ENCODE measurements at places on chromosomes 7 and 10. TPM values are rescaled to one million over a fixed set of nuclear protein-coding genes. Genes with fewer than 3 reads are reported as not detected.

DNA sequence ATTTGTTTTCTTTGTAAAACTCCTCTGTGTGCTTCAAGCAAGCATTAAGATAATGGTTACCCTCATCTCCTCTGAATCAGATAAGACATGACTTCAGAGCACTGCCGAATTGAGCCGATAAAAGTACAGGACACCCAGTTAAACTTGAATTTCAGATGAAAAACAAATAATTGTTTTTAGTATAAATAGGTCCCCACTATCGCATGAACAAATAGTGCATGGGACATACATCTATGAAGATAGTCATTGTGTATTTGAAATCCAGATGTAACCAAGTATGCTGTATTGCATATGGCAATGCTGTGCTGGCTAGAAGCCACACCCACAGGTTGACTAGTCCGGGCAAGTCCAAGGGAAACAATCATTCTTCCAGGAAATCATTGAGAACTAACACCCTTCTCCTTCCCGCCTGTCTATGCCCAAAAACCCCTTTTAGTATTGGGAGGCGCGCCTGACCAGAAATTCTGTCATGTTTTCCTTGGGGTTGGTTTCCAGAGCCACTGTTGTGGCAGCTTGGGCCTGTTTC, 12.6 kb upstream of the FGFR2 start:
- H3K36me3 ChIP-seq: no peaks in the 10 kb centered on the region
- H3K27ac ChIP-seq: no peak overlapping the region
- peaks cover 11% of the 10 kb centered on the region for H3K4me1 ChIP-seq
- H3K4me3 ChIP-seq: no peak overlapping the region
- H3K27me3 ChIP-seq: no peaks in the 10 kb centered on the region
- DNase-seq: no peak

- no peak overlapping the region for H3K27ac ChIP-seq
- H3K27me3 ChIP-seq: no peaks in the 10 kb centered on the region
- peaks cover 16% of the 10 kb centered on the region for H3K4me1 ChIP-seq
- DNase-seq: no peak
- no peaks in the 10 kb centered on the region for H3K36me3 ChIP-seq
These were observed 321.4 kb downstream of the FGFR2 start for GRCh38 chr10:121276822-121277221.

- peak overlapping the region; percentile 79 for H3K27ac ChIP-seq
- peaks cover 32% of the 10 kb centered on the region for H3K4me1 ChIP-seq
- peak overlapping the region; percentile 7 for H3K4me3 ChIP-seq
These were observed 67.5 kb upstream of the INSIG1 start for GRCh38 chr7:155230169-155230593.

GRCh38 chr10:69944761-69945160, 107.9 kb upstream of the MACROH2A2 start:
- no peak overlapping the region for H3K4me3 ChIP-seq
- H3K27me3 ChIP-seq: no peaks in the 10 kb centered on the region
- no peaks in the 10 kb centered on the region for H3K36me3 ChIP-seq
- H3K27ac ChIP-seq: no peak overlapping the region
- no peak for DNase-seq

DNA sequence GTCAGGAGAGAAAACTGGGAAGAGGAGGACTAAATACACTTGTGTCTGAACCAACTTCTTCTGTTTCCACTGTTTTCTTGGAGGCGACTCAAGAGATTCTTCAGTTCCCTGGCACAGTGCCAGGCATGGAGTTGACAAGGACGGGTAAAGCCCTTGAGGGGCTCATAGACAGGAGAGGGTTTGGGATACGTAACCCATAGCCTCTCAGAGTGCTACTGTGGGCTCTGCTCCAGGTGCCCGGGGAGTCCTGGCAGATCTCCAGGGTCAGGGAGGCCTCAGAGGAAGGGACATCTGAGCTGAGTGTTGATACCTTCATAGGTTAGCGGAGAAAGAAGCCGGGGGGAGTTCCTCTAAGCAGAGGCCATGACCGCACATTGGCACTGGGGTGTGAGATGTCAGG, 42.0 kb downstream of the GALNT17 start:
- DNase-seq: no peak
- H3K36me3 ChIP-seq: no peaks in the 10 kb centered on the region
- H3K27me3 ChIP-seq: no peaks in the 10 kb centered on the region
- H3K4me3 ChIP-seq: no peak overlapping the region
- H3K4me1 ChIP-seq: no peaks in the 10 kb centered on the region
- H3K27ac ChIP-seq: no peak overlapping the region

DNA sequence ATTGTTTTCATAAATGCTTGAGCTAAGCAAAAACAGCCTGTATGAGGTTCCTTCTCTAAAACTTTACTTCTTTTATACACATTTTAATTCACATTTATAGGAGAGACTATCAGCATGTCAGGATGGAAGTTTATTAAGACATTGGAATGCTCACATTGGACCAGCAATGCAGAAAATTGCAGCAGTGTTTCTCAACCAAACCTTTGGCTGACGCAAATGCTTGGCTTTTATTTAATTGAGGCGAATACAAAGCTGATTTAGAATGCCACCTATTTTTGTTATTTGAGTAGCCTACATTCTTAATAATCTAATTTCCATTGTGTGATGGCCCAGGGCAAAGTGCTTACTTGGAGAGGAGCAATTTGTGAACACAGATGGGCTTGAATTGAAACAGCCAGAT, 283.2 kb downstream of the ARL4A start:
- no peaks in the 10 kb centered on the region for H3K4me1 ChIP-seq
- no peaks in the 10 kb centered on the region for H3K27me3 ChIP-seq
- no peak overlapping the region for H3K4me3 ChIP-seq
- DNase-seq: no peak
- H3K27ac ChIP-seq: no peak overlapping the region

DNA sequence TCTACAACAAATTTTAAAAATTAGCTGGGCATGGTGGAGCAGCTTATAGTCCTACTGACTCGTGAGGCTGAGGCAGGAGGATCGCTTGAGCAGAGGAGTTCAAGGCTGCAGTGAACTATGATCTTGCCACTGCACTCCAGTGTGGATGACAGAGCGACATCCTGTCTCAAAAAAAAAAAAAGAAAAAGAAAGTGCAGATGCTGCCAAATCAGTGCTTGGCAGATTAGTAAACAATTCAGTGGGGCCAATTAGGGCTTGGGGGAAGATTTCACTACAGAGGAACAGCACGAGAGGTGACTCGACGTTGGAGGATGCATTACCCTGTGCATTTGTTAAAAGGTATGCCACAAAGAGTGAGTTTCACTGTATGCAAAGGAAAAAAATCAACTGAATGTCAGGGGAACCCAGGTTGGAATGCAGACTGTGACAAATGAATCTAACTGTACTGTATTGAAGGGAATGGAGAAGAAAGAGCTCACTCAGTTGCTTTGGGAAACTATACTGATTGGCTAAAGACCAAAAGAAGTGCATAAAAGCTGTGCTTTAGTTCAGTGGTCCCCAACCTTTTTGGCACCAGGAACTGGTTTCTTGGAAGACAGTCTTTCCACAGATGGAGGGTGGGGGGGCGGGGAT, 31.6 kb downstream of the GARIN1A start:
- H3K4me1 ChIP-seq: no peaks in the 10 kb centered on the region
- H3K36me3 ChIP-seq: no peaks in the 10 kb centered on the region
- DNase-seq: no peak
- H3K27ac ChIP-seq: no peak overlapping the region

- DNase-seq: no peak
- no peaks in the 10 kb centered on the region for H3K27me3 ChIP-seq
- H3K4me1 ChIP-seq: no peaks in the 10 kb centered on the region
- no peaks in the 10 kb centered on the region for H3K36me3 ChIP-seq
- H3K4me3 ChIP-seq: no peak overlapping the region
- H3K27ac ChIP-seq: no peak overlapping the region
These were observed 121.4 kb downstream of the MAGI2 start for GRCh38 chr7:79332091-79332490.

GRCh38 chr7:31204071-31204470, 136.5 kb downstream of the NEUROD6 start:
- H3K27me3 ChIP-seq: peaks cover 6% of the 10 kb centered on the region
- no peaks in the 10 kb centered on the region for H3K36me3 ChIP-seq
- DNase-seq: no peak
- no peaks in the 10 kb centered on the region for H3K4me1 ChIP-seq

DNA sequence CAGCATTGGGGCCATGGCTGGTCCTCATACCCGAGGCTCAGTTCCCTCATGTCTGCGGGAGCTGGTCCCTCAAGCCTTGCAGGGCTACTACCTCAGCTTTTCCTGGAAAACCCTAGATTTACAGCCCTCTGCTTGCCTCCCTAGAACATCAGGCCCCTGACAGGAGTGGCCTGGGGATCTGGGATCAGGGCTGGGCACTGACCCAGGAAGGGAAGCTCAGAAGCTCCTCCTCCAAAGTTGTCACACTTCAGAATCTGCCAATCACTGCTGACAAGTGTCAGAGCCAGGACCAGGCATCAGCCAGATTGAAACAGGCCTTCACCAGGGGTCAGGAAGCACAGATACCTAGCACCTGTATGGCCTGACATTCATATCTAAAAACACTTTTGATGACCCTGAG, 115.2 kb downstream of the GRID1 start:
- H3K27ac ChIP-seq: no peak overlapping the region
- no peak for DNase-seq
- no peaks in the 10 kb centered on the region for H3K4me1 ChIP-seq
- no peaks in the 10 kb centered on the region for H3K27me3 ChIP-seq
- no peak overlapping the region for H3K4me3 ChIP-seq

- no peaks in the 10 kb centered on the region for H3K4me1 ChIP-seq
- H3K27me3 ChIP-seq: no peaks in the 10 kb centered on the region
- no peak for DNase-seq
- H3K4me3 ChIP-seq: no peak overlapping the region
These were observed 73.2 kb downstream of the SFMBT2 start for GRCh38 chr10:7337431-7338171.

GRCh38 chr10:93554760-93555432, 11.6 kb upstream of the FFAR4 start:
- DNase-seq: peak; percentile 73
- peak overlapping the region; percentile 45 for H3K4me3 ChIP-seq
- H3K27ac ChIP-seq: peak overlapping the region; percentile 61
- H3K4me1 ChIP-seq: no peaks in the 10 kb centered on the region
- H3K36me3 ChIP-seq: no peaks in the 10 kb centered on the region

DNA sequence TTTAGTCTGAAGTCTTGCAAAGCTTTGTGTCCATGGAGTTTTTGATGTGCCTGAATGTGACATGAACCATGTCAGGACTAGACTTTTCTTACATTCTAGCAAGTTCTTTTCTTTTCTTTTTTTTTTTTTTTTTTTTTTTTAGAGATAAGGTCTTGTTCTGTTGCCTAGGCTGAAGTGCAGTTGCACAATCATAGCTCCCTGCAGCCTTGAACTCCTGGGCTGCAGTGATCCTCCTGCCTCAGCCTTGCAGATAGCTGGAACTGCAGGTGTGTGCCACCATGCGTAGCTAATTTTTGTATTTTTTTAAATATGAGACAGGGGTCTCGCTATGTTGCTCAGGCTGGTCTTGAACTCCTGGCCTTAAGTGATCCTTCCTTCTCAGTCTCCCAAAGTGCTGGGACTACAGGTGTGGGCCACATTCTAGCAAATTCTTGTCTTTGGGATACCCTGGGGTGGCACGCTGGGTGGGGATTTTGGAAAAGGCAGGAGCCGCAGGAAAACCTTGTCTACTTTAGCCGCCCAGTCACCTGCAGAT, 152.8 kb downstream of the SVIL start:
- DNase-seq: no peak
- no peak overlapping the region for H3K27ac ChIP-seq
- peaks cover 11% of the 10 kb centered on the region for H3K4me1 ChIP-seq
- H3K36me3 ChIP-seq: peaks cover 21% of the 10 kb centered on the region

DNA sequence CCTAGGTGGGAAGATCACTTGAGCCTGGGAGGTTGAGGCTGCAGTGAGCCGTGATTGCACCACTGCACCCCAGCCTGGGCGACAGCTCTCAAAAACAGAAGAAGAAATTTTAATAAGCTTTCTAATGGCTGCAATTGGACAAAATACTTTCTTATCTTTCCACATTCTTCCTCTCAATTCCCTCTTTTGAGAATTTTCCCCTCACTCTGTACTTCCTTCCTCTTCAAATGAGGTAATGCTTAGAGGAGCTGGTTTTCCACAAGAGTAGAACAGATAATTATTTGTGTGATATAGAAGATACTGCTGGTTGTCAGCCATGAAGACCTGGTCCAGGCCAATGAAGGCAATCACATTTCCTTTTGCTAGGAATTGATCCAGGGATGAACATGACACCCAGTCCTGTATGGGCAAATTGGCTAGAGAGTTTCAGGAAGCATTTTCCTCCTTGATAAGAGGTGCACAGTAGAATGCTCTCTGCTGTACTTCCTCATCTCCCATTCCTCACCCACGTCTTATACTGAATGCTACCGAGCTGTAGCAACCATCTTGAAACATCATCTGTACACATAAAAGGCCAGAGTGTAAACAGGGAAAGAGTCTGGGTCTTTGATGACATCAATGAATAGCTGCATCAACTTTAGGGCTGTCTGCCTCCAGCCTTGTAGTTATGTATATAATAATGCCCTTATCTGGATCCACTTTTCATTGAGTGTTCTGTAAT, 103.9 kb downstream of the CDK6 start:
- no peak overlapping the region for H3K4me3 ChIP-seq
- DNase-seq: no peak
- H3K27ac ChIP-seq: no peak overlapping the region

DNA sequence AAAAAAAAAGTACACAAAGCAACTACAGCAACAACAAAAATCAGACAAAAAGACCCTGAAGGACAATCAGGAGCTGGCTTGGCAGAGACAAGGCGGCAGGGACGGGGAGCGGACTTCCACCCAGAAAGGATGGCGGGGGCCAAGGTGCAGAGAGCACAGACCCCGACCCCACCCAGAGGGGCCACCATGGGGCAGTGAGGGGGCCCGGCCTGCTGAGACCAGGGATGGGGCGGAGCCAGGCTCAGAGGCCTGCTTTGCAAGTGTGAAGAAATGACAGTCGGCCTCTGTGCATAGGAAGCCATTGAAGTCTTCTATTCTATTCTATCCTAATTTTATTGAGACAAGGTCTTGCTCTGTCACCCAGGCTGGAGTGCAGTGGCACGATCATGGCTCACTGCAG, 82.0 kb downstream of the ELFN1 start:
- H3K4me1 ChIP-seq: no peaks in the 10 kb centered on the region
- H3K27ac ChIP-seq: no peak overlapping the region
- H3K27me3 ChIP-seq: peaks cover 10% of the 10 kb centered on the region
- no peaks in the 10 kb centered on the region for H3K36me3 ChIP-seq
- no peak for DNase-seq

- H3K27ac ChIP-seq: peak within 1 kb of the TSS; percentile 85
- peak within 1 kb of the TSS; percentile 98 for H3K4me3 ChIP-seq
- DNase-seq: peak; percentile 74
These were observed at the start of gene ARHGAP21 for GRCh38 chr10:24723788-24724380. ARHGAP21 (minus strand) TSS chr10:24723887; CDS start chr10:24721899, 1,988 bp downstream.

Gene HOXA3
- total RNA-seq: 12.2 TPM

Gene HBP1
- 37.4 TPM for total RNA-seq

Gene FOXP2
- total RNA-seq: 52.7 TPM

Gene LRRD1
- total RNA-seq: 0.05 TPM

Gene NUTM2D
- 0.59 TPM for total RNA-seq

Gene NPVF
- total RNA-seq: not detected

Gene TET1
- 12.8 TPM for total RNA-seq

Gene SORCS3
- total RNA-seq: not detected

Gene OR2A42
- total RNA-seq: not detected

Gene AKR1D1
- total RNA-seq: not detected
